Urinary bladder (tissue), 4 donors: ENCODE measurements at places on chromosomes 16 and 17.

- no peak for DNase-seq
Observed at GRCh38 chr17:2188971-2189630, 114.5 kb downstream of the SMG6 start.

DNA sequence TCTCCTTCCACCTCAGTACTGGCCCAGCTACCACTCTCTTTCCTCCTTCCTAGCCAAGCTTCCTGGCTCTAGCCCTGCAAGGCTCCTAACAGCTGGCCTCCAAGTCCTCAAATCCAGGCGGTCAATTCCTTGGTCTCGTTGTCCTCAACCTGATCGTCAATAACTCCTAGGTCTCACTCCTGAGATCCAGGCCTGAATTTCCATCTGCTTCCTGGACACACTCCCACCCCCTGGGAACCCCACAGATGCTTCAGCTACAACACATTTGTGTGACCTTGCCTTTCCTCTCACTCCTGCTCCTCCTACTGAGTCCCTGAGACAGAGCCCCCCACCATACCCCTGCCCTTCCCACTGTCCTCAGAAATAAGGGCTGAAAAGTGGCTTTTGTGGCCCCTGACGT is 2.3 kb downstream of the ENKD1 start:
- no peak for DNase-seq

DNA sequence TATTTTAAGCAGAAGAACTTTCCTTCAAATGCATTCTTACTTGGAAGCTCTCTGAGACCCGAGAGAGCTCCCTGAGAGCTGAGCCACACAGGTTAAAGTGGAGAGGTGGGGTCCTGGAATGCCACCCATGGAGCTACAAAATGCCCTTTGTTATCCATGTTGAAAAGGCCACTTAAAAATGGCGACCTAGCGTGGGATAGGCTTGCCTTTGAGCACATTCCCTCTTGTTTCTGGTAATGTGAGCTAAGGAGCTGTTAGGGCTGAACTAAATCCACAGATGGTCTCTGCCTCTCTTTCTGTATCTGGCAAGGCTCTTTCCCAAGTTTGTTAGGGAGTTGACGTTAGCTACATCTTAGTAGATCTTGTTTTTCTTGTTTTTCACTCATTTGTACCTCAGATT is 171.6 kb downstream of the SNX29 start:
- no peak for DNase-seq

DNA sequence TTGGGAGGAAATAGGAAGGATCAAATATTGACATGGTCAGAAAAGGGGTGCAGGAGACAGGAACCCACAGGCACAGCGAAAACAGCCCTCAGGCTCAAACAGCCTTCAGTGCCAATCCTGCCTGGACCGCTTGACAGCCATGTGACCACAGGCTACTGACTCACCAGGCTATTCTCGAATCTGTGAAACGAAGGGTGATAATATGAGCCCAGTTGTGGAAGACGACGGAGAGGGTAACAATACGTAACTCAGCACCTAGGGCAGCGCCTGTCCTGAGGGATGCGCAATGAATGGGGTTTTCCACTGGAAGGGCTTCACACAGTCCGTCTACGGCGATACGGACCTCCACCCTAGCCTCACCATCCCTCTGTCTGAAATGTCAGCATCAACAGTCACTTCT is 117.3 kb upstream of the RCVRN start:
- DNase-seq = no peak

DNA sequence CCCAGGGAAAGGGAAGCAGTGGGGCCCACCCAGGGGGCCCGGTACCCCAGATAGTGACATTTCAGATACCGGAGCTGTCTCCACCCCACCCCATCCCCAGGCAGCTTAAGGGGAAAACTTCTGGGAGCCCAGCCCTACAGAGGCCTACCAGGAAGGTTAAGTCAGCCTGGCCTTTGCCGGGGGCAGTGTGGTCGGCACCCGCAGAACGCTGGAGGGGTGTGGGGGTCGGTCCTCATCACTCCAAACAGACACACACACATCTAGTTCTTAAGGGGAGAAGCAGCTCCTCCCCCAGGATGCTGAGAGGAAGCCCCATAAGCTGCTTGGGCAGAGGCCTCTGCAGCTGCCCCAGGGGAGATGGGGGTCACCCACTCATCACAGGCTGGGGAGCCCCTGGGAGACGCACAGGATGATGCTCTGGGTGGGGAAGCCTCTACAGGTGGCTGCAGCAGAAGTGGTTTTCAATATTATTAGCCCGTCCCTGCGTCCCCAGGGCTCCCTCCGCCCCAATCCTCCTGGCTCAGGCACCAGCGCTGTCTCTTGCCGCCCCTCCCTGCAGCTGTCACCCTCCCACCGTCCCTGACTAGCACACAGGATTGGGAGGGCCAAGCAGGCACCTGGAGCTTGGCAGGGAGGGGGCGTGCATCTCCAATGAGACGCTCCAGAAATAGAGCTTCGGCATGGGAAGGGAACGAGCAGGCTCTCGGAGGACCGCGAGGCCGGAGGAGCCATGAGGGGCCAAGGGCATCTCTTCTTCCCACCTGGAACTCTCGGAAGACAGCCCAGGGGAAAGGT is 1.4 kb upstream of the ABR start:
- no peak for DNase-seq

DNA sequence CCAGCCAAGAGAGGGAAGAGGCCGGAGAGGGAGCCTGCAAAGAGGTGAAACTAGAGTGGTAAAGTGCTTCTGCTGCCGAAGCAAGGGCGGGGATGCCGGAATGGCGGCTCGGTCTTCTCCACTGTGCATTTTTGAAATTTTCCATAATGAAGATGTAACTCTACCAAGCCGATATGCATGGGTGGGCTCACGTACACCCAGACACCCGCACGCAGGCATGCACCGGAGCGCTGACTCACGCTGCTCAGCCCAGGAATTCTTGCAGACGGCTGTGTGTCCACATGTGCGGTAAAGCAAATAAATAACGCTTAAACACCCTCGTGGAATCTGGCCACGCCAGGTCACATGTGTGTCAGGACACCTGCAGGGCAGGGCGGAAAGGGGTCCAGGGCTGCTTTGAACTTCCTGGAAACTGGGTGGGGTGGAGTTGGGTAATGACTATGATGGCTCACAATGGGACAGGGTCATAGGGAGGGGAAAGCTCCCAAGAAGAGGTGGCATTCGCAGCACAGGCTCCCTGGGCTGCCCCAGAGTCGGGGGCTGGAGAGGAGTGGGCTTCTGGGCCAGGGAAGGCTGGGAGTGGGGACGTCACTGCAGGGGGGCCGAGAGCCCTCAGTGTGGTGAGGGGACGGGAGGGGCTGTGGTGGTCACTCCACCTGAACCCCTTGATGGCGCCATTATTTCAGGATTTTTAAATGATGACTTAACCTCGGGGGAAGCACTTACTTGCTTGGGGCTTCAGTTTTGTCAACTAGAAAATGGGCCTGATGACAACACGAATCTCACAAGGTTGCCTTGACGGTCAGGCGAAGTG is 265.5 kb downstream of the PARN start:
- DNase-seq = peak; percentile 21

GRCh38 chr16:12723681-12724080 is 80.0 kb downstream of the CPPED1 start:
- DNase-seq = no peak

DNA sequence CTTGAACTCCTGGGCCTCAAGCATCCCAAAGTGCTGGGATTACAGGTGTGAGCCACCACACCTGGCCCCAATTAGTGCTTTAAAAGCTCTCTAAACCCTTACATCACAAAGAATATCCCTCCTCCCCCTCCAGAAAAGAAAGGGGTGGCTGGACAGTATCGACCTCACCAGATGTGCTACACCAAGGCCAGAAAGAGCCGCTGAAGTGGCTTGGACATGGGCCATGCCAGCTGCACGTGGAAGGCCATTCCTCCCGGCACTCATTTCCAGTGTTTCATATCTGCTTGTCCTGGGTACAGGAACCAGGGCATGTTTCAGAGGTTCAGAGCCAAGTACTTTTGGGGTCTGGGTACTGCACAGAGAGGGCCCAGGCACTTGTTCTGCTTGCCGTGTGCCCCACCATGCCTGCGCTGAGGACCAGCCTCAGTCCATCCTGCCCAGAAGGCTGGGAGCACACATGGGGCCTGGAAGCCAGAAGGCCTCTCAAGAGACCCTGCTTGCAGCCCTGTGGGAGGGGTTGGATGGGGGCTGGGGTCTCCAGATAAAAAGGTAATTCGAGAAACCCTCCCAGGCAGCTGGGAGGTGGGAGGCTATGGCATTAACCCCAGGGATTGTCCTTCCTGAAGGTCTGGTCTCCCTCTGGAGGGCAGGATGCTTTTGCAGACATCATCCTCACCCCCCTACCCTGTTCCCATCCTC is 3.5 kb upstream of the SRRM2 start:
- no peak for DNase-seq

GRCh38 chr17:30545024-30545423 is 67.8 kb downstream of the GOSR1 start:
- DNase-seq = no peak

GRCh38 chr17:9977180-9977575 is 72.1 kb upstream of the RCVRN start:
- no peak for DNase-seq

GRCh38 chr17:50266384-50267073 is 7.7 kb upstream of the TMEM92 start:
- no peak for DNase-seq
